ENCODE measurements at places on chromosomes 3 and 15.

GRCh38 chr3:15955968-15956367 is 158.2 kb upstream of the ANKRD28 start:
- DNase-seq, result no peak

DNA sequence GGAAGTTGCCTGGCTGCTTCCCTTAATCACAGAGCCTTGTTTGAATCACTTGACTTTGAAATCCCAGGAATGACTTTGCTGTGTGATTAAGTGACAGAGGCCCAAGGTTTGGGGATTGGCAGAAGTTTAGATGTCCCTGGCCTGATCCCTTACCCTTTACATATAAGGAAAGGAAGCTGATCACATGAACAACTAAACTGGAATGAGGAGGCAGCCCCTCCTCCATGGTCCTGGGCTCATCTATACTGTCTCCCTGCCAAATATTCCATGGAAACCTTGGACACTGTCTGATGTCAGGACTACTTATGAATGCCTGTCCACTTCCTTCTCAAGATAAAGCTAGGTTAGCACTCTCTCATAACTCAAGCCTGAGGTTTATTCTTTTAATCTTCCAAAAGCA is 181.3 kb upstream of the CTDSPL start:
- no peak for DNase-seq

DNA sequence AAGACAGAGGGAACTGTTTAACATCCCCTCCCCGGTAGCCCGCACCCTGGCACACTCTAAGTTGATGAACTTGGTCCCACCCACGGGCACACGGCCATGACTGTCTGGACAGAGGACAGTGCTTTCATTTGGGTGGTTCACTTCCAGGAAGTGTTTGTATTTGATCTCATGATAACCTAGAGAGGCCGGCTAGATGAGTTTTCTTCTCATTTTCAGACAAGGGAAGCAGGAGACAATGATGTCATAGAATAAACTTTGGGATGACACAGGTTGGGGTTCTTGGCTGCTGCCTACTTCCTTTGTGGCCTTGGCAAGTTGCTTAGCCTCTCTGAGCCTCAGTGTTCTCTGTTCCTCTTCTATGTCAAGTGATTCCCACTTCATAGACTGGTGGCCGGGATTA is 16.1 kb upstream of the LYSMD4 start:
- DNase-seq, result no peak

DNA sequence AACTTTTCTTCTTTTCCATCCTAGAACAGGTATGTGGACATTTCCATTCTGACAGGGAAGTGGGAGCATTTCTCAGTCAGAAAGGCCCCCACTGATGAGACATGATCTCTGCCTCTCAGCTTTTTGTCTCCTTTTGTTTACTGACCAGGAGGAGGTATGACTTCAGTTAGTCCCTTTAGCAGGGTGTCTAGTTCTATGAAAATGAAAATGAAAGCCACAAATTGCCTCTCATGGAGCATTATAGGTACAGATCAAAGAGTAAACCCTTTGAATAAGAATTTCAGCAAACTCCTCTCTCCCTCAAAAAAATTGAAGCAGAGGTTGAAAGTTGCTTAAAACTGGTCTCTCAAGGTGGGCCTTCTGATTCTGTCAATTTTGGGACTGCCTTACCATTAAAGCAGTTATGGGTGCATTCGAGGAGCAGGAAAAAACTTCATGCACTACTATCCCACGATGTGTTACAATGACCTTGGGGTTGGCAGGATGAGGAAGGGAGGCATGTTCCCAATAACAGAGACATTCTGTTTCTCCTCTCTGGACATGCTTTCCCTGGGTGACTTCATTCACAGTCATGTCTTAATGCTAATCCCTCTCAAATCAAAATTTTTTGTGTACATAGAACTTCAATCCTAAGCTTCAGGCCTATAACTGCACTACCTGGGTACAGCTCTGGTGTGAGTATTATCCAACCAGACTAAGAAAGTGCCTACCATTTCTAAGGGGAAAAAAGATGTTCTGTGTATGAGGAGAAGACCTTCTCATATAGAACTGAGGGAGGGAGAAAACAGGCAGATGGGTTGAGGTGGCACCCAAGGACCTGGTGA is 50.6 kb upstream of the TBC1D23 start:
- no peak for DNase-seq

- DNase-seq, result no peak
Observed at GRCh38 chr3:14461748-14462324, 59.4 kb downstream of the SLC6A6 start.

DNA sequence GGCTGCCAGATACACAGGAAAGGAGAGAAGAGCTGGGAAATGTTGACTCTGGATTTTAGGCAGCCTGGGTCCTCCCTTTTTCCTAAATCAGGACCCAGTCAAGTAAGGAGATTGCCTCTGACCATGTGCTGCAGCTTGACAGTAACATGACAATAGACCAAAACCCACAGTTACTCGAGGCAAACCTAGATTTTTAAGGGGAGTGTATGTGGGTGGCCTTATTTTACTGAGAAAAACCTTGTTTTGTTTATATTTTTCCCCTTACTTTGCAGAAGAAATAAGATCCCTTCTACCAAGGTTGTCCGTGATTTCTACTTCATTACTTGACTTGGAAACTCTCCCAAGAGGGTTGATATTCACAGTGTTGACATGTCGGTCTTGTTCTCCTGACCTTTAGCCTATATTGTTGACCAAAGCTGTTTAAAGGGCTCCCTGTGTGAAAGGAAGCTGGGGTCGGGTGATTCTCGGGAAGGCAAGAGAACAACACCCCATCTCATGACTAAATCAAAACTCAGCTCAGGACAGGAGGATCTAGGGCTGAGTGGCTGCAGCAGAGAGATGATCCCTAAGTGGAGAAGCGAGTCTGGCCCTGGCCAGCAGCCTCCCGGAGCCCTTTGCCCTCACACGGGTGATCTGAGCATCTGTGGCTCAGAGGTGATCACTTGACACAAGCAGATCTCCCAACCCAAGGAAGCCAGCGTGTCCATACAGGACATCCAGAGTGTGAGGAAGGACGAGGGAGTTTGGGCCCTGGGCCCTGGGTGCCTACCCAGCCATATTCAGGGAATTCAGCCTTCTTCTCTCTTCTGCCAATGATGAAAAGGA is 31.0 kb upstream of the SLCO2A1 start:
- DNase-seq, result no peak

DNA sequence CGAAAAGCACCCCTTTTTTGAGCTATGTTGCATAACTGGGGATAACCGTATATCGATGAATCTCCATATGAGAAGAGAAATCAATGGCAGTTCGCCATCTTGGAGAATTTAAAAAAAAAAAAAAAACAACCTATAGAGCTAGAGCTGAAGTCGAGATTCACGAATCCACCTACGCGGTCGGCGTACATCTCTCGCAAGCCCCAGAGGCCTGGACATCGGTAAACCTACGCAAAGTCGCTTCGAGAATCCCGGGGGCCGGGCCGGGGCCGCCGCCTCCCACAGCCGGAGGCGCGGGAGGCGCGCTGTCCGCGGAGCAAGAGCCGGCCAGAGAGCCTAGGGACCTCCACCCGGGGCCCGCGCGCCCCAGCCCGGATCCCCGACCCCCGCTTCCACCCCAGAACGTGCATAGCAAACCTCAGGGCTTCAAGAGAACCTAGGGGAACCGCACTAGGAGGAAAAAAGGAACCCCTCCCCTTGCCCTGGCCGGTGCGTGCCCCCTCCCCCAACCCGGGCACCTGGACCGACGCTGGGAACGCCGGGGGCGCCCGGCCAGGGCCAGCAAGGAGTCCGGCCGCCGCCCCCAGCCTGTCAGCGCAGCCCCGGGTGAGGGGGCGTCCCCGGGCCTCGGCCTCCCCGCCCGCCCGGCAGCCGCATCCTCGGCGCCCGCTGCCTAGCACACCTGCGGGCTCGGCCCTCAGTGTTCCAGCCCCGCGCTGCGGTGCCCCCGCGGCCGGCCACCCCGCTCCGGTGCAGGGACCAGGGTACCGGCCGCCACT is 567 bp downstream of the PFN2 start:
- DNase-seq, result no peak

- peak; percentile 18 for DNase-seq
Observed at GRCh38 chr3:112974894-112975293, at the start of gene CD200R1. TSS of gene CD200R1 (minus strand) at chr3:112975103. CDS start at chr3:112974857, 246 bp downstream.

DNA sequence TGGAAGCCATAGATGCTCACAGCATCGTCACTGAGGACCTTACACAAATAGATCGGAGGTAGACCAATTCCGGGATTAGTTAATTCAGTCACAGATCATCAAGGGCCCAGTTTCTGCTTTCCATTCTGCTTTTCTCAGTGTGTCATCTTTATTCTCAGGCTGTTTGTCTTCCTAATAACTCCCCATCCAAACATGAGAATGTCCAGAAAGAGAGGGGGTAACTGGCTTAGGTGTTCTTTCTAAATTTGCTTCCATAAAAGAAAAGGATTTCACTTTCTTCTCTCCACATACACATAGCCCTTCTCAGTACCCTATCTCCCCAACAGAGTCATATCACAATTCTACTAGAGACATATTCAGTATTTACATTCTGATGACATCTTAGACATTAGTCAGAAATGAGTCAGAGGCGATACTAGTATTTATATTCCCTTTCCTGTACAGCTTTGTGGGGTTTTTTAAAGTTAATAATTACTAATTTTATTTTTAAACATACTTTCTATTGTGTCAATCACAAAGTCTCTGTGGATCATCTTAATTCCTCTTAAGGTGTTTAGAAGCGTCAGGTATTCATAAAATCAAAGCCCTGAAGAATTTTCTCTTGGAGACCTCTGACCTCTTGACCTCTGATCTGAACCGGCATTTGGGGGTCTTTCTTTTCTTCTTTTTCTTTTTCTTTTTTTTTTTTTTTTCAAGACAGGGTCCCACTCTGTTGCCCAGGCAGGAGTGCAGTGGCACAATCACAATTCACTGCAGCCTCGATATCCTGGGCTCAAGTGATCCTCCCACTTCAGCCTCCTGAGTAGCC is 24.3 kb upstream of the IL12A start:
- DNase-seq, result no peak

GRCh38 chr3:150020527-150020926 is 49.8 kb upstream of the PFN2 start:
- DNase-seq, result no peak

DNA sequence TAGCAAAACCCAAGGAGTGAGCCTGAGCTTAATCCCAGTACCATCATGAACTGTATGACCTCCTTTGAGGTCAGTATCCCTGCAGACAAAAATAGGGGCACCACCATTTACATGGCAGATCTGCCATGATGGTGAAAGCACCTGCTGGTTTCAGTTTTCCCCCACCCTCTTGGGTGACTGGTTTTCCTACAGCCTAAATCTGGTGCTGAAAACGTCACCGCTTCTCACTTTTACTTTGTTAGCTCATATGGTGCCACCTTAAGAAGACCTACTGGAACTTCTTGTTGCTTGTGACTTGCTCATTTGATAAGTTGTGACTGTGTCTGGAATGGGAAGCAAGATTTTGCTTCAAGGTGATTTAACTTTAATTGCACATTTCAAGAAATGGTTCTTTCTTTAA is 5.1 kb downstream of the PPP1R2 start:
- DNase-seq, result no peak

GRCh38 chr3:101758224-101758623 is 20.8 kb upstream of the NXPE3 start:
- DNase-seq, result no peak

GRCh38 chr15:42154212-42154941 is 2.1 kb downstream of the PLA2G4F start:
- DNase-seq, result no peak

- DNase-seq, result no peak
Observed at GRCh38 chr3:72820415-72820814, 27.8 kb downstream of the SHQ1 start.

DNA sequence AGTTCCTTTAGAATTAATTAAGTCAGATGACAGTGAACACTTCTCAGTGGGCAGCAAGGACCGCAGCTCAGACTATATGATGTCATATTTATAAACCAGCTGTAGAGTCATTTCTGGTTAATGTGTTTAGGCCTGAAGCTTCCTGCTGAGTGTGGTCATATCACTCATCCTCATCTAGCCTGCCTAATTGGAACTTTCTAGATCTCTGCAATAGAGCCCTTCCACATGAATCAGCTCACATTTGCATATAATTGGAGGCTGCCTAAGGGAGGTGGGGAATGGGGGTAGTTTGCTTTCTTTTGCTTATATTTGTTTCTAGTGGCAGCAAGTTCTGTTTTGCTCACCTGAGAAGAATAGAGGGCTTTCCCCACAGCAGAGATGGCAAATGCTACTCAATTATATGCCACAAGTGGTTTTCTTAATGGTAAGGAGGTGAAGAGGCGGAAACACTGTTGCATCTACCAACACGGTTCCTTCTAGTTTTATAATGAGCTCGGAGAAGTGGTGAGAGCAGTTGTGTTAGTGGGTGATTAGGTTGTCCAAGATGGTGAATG is 148.1 kb downstream of the KLHL25 start:
- no peak for DNase-seq

GRCh38 chr3:72338942-72339669 is 509.1 kb downstream of the SHQ1 start:
- no peak for DNase-seq

GRCh38 chr3:71978150-71978721 is 193.3 kb upstream of the PROK2 start:
- DNase-seq, result no peak

GRCh38 chr3:190396001-190396400 is 8.0 kb downstream of the CLDN16 start:
- no peak for DNase-seq

DNA sequence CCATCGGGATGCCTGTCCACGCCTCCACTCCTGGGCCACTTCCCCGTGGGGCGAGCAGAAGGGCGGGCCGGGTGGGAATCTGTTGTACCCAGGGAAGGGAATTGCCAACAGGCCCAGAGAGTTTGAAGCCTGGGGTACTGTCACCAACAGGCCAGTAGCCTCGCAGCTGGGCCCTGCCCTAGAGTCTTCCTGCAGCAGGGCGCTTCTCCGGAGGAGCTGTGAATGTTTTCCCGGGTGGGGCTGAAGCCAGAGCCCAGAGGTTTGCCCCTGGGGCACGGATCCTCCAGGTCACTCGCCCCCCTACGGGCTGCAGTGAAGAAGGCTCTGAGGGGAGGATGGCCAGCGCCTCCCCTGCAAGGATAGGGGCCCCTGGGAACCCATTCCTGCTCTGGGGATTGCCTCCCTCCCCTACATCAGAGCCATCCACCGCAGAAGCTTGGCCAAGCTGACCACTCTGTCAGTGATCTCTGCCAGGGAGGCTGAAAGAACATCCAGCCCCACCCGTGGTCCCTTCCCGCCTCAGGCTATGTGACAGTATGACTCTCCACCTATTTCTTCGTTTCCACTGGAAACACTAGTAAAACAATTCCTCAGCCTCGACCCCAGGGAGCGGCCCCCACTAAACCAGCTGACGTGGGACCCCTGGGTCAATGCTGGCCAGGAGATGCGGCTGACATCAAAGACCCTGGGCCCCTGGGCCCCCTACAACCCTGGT is 16.8 kb downstream of the CIDEC start:
- no peak for DNase-seq

- no peak for DNase-seq
Observed at GRCh38 chr3:13879946-13880810, at the start of gene WNT7A. TSS of gene WNT7A (minus strand) at chr3:13880071. CDS start at chr3:13879816, 255 bp downstream.

- DNase-seq, result no peak
Observed at GRCh38 chr15:96311256-96311955, 19.1 kb upstream of the NR2F2 start.

DNA sequence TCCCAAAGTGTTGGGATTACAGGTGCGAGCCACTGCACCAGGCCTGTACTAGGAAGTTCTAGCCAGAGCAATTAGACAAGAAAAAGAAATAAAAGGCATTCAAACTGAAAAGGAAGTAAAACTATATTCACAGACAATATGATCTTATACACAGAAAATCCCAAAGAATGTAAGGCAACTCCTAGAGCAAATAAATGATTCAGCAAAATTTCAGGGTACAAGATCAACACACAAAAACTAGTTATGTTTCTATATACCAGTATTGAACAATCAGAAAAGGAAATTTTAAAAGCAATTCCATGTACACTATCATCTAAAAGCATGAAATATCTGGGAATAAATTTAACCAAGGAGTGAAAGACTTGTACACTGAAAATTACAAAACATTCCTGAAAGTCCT is 180.6 kb downstream of the PDE8A start:
- no peak for DNase-seq
